ENCODE measurements at places on chromosomes 7 and 10.

GRCh38 chr7:148084138-148084537 lies 506.4 kb upstream of the C7orf33 start:
- no peak for DNase-seq

DNA sequence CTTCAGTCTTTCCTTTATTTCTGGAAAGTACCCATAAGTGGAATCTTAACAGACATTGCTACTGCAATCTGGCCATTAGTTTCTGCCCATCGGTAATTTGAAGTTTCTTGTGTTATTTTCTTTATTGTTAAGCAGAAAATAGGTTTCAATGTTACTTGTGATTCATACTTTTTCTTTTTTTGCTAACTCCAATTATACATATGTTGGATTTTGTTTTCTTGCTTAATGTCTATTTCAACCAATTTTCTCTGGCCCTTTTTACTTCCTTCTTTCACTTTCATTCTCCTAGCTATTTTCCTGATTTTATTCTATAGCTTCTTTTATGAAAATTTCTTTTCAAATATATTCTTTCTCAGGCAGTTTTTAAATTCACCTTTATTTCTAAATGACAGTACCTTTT lies 457.4 kb downstream of the TCERG1L start:
- DNase-seq = no peak

DNA sequence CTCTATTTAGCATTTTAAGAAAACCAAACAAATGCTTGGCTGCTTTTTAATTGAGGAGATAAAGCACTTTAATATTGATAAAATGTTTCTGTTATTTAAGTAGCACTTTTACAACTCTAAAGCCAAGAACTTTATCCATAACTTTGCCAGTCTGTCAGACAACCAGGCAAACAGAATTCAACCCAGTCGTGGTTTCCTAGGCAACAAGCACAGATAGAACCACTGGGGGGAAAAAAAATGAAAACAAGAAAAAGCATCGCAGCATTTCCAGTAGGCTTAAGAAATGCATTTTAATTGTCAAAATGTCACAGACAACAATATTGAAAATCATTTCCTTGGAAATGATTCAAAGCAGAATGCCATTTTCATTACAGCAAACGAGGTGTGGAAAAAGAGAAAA lies 323.4 kb downstream of the PARD3 start:
- no peak for DNase-seq

DNA sequence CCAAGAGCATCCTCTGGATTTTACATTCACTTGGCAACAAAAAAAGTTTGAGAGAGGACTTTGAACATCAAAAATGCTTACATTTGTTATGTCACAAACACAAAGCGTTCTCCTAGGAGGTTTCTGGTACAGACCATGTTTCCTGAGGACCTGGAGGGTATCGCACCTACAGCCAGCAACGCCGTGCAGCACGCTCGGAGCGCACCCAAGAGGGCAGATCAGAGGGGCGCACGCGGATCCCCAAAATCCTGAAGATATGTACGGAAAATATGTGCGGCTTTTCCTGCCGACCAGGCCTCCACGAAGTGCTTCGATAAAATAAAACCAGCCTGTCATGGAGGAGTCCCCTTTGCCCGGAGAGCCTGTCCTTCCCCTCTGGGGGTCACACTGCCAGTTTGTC lies 454.9 kb downstream of the DNAJB6 start:
- DNase-seq = no peak

DNA sequence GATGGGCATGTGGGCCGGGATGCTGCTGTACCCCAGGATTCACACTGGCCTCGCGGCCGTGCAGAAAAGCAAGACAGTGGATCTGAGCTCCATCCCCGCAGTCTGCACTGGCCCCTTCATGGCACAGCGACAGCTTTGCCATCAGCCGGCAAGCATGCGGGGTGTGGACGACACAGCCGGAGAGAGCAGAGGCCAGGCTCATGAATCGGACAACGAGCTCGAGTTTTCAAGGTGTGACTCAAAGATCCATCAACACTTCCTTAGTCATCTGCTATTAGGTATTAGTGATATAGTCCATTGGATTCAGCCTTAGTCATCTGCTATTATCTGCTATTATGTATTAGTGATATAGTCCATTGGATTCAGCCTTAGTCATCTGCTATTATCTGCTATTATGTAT lies 254.7 kb downstream of the KLF6 start:
- DNase-seq = no peak

DNA sequence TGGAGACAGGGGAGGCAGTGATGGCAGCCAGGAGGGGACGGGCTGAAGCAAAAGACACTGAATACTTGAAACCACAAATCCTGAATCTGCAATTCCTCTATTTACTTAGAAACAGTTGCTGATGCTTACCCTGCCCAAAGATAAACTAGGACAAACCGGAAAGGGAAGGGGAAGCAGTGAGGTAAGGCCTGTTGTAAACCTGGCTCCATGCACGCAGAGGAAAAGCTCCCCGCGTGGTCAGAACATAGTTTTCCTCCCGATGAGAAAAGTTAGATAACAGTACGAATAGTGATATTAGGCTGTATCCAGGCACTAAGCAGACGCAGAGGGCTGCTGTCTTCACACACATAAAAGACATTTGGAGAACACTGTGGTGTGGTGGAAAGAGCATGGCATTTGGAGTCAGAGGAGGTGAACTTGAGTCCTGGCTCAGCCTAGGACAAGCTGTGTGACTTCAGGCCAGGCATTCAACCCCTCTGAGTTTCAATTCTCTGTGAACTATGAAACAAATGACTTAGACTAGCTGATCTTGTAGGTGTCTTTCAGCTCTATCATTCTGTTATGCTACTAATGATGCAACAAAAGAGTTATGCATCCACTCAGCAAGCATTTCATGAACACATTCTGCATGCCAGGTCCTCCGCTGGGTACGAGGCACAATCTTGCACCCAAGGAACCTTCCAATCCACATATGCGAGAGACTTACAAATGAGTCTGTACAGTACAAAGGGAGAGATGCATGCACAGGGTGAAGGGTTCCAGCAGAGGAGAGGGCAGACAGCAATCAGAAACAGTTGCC lies 80.9 kb downstream of the SORBS1 start:
- no peak for DNase-seq

DNA sequence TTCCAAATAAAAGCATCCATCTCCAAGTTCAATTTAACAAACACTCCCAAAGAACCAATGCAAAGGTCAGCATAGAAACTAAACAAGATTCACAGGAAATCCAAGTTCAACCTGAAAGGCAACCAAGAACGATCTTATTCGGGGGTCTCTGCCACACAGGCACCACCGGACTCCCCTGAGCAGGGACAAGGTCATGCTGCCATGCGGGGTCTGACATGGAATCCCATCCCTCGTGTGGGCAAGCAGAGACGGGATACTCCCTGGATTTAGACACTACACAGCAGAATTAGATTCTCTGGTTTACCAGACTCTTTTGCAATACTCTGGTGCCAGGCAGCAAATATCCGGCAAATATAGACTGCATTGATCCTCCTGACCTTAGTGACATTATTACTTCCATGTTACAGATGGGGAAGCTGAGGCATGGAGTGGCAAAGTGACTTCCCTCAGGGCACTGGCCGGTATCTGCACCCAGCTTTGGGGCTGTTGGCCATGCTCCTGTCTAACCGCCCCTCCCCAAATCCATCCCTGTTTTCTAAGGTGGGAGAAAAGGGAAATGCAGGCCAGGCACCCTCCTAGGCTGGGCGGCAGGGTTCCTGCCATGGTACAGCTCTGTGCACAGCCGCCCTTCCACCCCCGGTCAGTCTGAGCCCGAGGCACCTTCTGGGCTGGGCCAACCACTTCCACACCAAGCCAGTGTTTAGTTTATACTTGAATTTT lies 111.8 kb downstream of the VIPR2 start:
- no peak for DNase-seq

- DNase-seq = no peak
These were observed 68.3 kb upstream of the LYZL2 start for GRCh38 chr10:30697806-30698205.

GRCh38 chr10:116752563-116752962 lies 10.2 kb upstream of the HSPA12A start:
- no peak for DNase-seq

DNA sequence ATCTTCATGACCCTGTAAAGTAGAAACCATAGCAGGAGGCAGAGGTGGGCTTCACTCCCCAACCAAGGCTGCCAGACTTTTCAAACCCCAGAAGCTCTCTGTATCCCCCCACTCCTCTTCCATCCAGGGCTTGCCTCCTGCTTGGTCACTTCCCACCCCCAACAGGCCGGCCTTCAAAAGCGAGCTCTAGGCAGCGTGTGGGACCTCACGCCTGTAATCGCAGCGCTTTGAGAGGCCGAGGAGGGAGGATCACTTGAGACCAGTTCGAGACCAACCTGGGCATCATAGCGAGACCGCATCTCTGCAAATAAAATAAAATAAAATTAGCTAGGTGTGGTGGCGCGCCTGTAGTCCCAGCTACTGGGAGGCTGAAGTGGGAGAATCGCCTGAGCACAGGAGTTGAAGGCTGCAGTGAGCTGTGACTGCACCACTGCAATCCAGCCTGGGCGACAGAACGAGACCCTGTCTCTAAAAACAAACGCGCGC lies 743 bp upstream of the POR start:
- DNase-seq = no peak

DNA sequence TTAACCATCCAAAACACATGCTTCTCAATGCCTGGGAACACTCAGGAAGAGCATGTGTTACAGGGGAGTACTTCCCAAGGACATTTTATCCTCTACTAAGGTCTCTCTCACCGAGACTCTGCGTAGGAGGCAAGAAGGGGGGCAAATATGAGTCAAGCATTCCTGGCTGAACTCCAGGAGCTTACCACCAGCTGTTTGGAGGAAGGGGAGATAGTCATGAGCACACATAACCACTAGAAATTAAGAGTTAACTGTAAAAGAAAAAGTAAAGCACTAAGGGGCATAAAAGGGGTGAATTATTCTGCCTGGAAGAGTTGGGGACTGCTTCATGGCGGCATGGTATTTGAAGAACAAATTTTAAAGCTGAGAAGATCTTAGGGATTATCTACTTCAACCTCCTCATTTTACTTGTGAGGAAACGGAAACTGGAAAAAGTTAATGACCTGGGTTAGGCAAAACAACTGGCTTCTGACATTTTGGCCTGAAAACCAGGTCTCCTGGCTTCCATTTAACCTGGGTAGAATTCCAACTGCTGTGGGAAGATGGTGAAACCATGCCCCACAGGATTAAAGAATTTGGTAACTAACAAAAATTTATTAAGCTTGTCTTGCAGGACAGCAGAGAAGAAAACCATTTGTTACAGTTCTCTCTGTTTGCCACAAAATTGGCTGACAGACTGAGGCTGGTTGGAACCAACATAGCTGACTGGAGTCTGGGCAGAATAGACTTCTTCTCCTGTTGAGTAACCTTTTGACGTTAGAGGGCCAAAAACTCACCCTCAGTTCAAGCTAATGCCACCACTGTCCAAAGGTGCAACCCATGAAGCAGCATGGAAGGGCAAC lies 85.5 kb downstream of the SLC25A13 start:
- no peak for DNase-seq

DNA sequence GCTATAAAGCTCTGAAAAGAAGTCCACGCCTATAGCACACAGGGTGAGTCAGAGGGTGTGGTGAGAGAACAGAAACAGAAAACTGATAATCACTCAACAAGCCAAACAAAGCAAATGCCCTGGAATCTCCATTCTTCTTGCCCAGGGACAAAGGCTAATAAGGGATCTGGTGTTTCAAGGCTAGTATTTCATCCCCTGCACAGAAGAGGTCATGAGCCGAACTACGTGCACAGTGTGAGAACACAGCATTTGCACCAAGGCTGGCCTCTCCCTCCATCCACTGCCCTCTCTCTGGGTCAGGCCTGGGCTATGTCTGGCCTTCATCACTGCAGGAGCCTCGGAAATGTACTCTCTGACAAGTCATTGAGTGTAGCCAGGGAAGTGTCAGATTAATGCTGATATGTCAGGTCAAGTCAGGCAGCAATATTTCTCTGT lies 42.7 kb downstream of the PRR15 start:
- no peak for DNase-seq

GRCh38 chr10:121594623-121595350 lies 3.5 kb downstream of the FGFR2 start:
- no peak for DNase-seq

DNA sequence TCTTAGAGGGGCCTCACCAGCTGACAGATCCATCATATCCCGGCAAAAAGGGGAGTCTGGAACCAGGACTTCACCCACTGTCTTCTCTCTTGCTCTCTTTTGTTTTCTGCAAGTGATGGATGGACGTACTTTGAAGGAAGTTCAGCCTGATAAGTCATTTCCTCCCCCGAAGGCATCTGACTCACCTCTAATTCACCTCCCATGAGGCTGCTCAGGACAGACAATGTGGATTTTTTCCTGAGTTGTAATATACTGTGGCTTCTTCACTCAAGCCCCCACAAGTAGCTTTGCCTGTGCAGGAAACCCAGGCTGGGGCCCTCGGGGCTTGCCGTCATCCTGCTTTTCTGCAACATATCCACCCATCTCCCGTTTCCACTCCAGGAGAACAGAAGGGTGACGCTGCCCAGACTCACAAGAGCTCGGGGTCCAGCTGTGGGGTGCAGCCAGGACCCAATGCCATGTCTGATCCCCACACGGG lies 70.4 kb downstream of the ASB13 start:
- no peak for DNase-seq

- no peak for DNase-seq
These were observed 227.7 kb downstream of the SKIDA1 start for GRCh38 chr10:21297603-21298383.

DNA sequence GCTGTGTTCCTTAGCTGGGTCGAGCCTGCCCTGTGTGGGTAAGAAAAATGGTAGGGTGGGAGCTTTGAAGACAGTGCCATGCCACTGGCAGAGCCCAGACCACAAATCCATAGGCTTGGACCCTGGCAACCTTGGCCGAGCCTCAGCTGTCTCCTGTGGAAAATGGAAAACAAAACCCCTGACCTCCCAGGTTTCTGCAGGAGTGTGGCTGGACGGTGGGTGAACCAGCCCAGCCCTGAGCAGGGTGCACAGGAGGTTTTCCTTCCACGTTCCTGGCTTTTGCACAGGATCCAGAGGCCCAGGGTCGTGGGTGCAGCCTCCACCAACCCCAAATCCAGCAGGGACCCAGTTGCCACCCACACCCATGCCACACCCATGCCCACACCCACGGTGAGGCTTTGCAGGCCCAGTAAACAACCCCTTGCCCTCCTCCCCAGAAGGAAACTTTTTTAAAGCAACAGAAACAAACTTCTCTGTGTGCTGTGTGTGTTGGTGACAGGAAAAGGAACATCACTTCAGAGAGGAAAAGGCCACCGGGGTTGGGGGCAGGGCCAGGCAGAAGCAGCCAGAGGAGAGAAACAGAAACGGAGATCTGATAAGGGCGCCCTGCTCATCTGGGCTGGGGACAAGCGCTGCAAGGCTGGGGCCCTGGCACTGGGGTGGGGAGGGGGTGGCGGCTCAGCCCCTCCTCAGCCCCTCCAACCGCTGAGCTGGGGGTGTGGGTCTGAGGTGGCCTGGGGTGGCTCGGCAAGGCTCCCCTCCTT lies 20.7 kb upstream of the ZMIZ1 start:
- no peak for DNase-seq

DNA sequence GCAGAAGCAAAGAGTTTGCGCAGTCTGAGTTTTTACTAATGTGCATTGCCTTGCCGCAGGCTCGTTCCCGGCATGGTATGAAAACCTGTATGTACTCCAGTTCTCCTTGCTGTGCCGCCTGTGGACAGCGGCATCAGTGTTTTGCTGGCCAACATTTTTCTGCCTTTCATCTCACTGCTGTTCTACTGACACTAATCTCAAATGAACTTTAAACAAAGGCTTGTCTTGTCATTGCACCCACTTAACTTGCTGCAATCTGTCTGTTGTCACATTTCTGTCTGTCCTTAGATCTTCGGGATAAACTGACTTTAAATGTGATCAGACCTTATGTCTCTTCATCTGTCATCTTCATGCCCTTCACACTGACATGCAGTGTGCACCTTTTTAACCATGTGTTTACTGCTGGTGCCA lies 71.7 kb upstream of the ZNRF2 start:
- no peak for DNase-seq
